NCI-H2081 treated with DMSO at 0.1 percent for 48 hours (cell line): ENCODE measurements at places on chromosomes 4 and X.

DNA sequence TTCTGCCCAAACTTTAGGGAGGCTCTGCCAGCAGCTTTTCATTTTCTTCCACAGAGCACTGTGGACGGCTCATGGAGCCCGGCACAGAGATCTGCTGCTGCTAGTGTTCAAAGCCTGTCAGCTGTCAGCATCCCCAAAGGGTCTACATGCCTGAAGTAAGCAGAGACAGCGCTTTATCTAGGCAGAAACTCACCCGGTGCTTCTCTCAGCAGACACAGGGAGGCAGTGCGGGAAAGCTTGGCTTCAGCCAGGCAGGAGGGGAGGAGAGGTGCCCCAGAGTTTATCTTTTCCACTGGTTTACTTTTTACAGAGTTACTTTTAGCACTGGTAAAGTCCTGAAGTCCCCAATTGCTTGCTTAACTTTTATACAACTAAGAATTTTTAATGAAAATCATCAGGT is 339.3 kb downstream of the NKX6-1 start:
- DNase-seq, result no peak

DNA sequence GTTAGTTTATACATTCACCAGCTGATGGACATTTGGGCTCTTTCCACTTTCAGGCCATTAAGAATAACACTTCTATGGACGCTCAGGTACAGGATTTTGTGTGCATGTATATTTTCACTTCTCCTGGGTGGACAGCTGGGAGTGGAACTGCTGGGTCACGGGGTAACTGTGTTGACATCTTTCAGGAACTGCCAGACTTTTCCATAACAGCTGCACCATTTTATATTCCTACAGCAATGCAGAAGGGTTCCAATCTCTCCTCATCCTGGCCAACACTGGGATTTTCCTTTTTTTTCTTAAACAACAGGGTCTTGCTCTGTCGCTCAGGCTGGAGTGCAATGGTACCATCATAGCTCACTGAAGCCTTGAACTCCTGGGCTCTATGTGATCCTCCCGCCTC is 11.9 kb downstream of the HAUS7 start:
- no peak for DNase-seq

GRCh38 chr4:153419029-153419428 is 47.1 kb upstream of the TMEM131L start:
- DNase-seq, result no peak

DNA sequence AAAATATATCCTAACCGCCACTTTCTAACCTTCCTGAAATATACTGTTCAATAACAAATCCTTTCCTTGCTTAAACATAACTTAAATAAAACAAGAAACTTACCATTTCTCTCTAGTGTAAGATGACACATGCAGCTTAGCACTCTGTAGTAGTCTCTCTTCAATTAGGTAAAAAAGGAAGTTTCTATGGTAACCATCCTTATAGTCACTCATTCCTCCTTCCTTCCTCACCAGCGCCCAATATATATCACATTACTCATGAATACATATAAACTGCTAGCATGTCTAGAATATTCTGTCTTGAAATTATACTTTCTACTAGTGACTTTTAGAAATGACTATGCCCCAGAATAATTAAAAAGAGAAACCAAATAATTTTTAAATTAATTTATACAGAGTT is 112.2 kb downstream of the SNCA start:
- DNase-seq, result no peak

DNA sequence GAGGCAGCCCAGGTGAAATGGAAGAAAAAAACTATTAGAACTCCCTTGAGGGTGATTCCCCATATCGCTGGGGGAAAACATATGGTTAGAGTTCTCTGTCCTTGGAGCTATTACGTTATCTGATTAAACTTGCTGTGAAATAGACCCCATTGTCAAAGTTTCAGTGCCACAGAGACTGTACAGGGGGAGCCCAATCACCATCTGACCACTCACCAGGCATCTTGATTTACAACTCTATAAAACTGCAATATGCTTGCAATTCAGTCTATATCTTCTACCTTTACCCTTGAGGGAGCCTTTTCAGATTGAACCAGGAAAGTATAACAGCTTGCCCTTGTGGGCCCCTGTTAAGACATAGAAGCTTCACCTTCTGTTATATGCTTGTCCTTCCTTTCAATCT is 18.2 kb downstream of the TMEM255A start:
- DNase-seq, result no peak

DNA sequence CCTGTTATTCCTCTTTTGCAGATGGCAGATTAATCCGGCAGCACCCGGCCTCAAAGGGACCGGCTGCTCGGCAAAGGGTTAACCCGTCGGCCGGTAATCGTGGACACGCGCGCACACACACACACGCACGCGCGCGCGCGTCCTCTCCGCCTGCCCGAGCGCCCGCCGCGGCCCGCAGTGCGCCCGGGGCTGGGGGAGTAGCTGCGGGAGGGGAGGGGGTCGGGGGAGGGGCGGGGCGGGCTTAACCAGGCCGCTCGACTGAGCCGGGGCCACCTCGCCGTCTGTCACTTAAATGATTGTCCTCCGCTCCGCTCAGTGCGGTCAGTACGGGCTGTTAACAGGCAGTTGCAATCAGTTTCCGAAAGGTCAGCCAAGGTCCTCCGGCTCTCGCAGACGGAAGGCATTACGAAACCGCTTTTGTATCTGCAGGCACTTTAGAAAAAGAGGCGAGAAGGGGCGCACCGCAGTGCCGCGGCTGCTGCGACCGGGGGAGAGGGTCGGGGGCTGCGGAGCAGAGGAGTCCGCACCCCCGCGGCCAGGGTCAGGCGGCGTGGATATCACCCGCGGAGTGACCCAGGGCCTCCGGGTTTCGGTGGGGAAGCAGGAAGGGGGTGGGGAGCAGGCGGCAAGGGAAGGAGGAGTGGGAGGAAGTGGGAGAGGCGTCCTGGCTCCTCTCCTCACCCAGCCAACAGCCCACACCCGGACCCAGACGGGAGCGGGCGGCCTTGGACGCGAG is 57.3 kb upstream of the BCOR start:
- no peak for DNase-seq

- no peak for DNase-seq
These were observed 32.2 kb upstream of the FAT1 start for GRCh38 chr4:186755550-186756519.

- DNase-seq, result no peak
These were observed 173.1 kb upstream of the VCX3A start for GRCh38 chrX:6708041-6708440.

- no peak for DNase-seq
These were observed 1.9 kb downstream of the SHOX start for GRCh38 chrX:632366-633042.

- no peak for DNase-seq
These were observed 474.4 kb upstream of the MAGEB18 start for GRCh38 chrX:25663701-25664100.

GRCh38 chr4:39655876-39656275 is 17.2 kb upstream of the SMIM14 start:
- no peak for DNase-seq

GRCh38 chr4:23835774-23836478 is 53.9 kb downstream of the PPARGC1A start:
- DNase-seq, result no peak

DNA sequence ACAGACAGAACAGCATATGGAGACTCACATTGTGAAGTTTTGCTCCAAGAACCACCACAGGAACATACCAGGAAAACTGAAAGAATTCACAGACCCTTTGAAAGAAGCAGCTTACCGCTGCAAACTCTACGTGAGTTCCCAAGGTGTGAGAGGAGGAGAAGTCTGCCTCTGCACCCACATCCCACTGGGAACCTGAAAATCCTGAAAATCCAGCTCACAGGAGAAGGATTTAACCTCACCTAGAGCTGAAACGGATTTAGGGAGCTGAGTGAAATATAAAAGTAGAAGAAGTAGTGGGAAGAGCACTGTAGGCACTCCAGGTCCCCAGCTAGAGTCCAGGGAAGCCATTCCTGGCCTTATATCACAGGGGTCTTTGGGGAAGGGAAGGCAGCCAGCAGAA is 80.0 kb downstream of the FHIP1A start:
- DNase-seq, result no peak

GRCh38 chr4:81833576-81833975 is 361.9 kb upstream of the RASGEF1B start:
- DNase-seq, result no peak

DNA sequence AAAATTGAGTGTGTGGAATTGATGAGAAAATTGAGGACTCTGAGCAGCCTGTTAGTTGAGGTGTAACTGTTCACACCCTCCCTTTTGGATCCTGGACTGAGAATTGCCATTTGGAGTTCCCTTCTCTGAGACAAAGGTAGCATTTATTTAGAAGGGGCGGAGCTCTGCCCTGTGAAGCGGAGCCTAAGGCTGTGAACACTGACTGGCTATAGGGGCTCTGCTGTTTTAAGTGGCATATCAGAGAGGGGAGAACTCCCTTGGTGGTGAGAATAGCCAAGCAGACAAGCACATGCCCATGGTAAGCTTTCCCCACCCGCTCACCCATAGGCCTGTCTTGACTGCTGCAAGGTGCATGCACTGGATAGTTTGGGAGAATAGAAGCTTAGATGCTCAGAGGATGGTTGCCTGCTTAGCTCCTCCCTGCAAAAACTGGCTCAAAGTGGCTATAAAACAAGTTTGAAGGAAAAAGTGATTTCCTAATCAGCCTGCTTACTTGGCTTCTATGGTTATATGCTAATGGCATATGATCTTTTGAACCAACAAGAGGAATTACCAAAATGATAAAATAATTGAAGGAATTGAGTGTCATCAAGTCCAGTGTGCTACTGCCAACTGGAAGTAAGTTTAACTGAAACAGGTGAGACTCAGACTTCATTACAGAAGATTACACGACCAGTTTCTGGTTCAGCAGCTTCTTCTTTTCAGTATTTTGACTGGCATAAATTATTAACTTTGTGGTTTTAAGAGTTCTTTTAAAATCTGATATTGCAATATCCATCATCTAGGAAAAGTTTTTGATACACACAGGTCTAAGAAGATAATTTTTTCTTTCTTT is 108.4 kb downstream of the AFF1 start:
- DNase-seq, result no peak

DNA sequence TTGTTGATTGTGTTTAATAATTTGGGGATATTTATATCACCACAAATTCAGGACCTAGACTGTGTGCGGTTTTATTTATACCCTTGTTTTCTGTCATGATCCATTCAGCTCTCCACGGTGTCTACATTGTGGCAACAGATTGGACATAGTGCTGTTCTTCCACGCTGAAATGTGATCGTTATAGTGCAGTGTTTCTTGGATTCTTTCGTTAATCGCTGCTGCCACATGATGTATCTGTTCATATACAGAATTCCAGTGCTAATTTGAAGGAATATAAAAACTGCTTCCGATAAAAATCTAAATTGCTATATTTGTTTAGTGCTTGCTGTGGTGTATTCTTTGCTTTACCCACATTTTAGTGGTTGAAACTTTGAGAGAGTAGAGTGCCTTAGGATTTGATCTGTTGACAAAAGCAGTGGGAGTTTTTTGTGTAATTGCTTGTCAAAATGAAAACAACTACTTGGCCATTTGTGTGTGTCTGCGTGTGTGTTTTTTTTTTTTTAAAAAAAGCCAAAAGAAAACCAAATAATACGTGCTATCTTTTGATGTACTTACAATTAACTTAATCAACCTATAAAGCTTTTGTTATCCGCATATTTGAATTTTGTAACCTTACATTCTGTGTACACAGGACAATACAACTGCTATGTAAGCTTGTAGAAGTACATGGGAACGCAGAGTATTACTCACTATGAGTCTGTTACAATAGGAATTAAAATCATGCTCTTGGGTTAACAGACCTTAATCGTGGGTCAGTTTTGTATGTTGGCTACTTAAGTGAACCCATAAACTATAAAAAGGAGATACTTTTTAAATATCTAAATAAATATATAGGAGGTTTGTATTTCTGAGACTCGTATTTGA is 353.3 kb downstream of the ARHGAP24 start:
- DNase-seq, result no peak

- no peak for DNase-seq
These were observed 60.5 kb upstream of the SLC25A4 start for GRCh38 chr4:185082561-185082960.

DNA sequence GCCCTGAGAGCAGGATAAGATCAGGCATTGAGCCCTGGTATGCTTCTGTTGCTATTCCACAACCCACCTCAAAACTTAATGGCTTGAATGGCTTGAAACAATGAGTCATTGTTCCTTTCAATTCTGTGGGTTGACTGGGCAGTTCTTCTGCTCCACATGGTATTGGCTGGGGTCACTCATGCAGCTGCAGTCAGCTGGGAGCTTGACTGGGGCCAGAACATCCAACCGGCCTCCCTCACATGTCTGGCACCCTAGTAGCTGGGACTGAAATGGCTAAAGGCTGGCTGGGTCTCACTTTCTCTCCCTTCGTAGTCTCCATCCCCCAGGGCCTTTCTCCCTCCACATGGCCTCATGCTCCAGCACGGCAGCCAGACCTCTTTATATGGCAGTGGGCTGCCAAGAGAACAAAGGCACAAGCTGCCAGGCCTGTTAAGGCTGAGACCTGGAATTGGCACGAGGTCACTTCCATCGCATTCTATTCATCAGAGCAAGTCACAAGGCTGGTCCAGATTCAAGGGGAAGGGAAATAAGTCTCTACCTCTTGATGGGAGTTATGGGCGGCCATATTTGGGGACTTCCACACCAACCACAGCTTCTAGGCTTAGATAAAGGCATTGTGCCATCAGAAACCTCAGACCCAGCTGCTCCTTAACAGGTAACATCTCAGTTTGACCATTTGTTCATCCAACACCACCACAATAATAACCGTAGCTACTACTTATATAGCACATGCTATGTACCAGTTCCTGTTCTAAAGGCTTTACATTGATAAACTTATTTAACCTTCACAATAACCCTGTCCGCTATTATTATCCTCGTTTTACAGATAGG is 159.7 kb upstream of the ATP6AP2 start:
- DNase-seq, result no peak

GRCh38 chrX:45849261-45849862 is 648.7 kb upstream of the DIPK2B start:
- DNase-seq, result peak; percentile 17

DNA sequence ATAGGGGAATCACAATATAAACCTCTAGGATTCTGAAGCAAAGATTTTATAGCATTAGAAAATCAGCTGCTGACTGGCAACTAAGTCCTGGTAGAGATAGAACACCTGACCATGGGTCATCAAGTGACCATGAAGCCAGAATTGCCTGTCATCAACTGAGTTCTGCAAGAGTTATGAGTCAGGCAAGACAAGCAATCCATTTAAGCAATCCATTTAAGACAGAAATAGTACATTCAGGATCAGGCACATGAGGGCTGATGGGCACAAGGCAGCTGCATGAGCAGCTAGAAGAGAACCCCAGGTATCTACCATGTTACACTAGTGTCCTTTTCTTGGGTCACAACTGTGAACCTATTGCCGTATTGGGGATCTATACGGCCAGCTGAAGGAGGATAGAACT is 98.9 kb downstream of the SPRY1 start:
- no peak for DNase-seq

DNA sequence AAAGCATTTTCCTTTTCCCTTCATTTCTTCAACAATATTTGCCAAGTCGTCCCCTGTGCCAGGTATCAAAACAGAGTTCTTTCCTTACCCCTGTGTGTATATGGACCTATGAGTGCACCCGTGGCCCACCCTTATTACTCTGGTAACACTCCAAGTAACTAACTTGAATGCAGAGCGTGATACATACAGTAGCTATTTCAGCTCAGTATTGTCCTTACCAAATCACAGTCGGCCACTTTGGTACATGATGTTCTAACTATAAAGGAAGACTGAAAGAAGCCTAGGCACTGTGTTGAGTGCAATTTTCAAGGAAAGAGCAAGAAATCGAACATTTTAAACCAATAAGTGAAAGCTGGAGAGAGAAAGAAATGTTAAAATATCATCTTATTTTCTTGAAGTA is 88.4 kb downstream of the ARX start:
- no peak for DNase-seq

GRCh38 chrX:44470816-44471215 is 71.8 kb downstream of the FUNDC1 start:
- DNase-seq, result no peak
